Suppressor macrophage (primary cell): ENCODE measurements at places on chromosomes 3 and 15.
A peak's percentile ranks its signal among the peaks of the same experiment; 100 is the strongest.

DNA sequence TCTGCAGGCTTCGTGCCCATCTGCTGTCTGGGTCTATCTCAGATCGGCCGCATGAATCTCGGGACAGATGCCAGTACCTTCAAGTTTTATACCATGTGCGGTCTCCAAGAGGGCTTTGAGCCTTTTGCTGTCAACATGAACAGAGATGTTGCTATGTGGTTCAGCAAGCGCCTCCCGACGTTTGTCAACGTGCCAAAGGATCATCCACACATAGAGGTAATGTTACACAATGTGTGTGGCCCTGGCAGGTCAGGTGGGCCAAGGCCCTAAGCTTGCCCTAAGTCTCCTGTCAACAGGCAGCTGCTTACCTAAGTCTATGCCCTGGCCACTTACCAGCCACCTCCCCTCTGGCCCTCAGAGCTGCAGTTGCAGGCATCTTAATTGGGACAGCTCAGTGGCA is 324.0 kb upstream of the CHRM5 start:
- DNase-seq: no peak

DNA sequence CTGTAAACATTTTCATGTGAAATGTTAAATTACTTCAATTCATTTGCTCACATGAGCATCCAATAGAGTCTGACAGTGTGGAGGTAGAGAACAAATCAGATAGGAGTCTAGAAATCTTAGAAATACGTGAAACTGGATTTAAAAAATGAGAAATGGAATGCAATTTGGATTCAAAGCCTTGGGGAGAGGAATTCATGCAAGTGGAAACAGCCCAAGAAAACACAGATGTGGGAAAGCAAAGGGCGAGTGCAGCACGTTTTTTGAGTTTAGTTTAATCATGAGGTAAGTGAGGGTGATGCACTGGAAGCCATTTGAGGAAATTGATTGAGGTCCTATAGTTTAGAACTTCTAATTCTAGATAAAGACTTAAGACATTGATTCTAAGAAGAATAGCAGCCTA is 434.7 kb downstream of the C3orf38 start:
- DNase-seq: no peak

GRCh38 chr3:113243071-113243470 is 31.7 kb downstream of the BOC start:
- DNase-seq: no peak

DNA sequence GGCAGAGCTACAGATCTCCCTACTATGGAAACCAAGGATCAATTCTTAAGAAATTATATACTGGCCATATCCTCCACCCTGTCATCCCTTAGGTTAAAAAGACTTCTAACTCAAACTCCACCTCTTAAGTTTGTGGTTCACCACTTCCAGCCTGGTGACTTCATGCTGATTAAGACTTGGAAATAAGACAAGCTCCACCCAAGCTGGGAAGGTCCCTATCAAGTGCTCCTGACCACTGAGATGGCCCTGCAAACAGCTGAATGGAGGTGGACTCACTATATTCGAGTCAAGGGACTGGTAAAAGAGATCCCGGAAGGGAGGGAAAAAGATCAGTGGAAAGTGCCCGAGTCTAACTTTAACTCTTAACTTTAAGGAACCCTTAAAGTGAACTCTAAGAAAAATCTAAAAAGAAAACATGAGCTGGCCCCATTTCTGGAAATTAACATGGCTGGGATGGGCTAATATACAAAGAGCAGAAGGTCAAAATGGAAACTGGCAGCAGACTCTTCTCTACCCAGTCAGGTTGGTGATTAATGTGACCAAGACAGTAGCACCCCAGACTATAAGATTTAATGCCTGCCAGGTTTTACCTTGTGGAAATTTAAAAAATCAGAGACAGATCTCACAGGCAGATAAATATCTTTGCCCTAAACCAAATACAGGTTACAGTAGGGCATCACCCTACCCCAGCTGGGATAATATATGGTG is 43.9 kb downstream of the PPCDC start:
- DNase-seq: peak; percentile 80

GRCh38 chr3:173841334-173841733 is 443.8 kb downstream of the NLGN1 start:
- no peak for DNase-seq
